ENCODE measurements at places on chromosomes 1 and 21.

DNA sequence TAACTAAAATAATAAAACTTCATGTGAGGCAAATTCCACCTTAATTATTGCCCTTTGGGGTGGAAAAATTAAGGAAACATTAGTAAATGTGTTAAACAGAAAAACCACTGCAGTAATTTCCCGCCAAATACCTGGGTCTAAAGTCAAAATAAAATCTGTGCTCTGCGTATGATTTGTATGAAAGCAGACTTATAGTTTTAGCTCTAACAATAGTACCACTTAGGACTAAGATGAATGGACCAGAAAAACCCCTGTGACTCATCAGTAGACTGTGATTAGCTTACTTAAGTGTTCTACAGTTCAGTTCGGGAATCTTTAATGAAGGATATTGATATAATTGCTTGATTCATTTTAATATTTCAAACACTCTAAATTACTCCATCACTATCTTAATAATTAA lies 23.3 kb upstream of the C1orf105 start:
- no peak for DNase-seq

- DNase-seq, result no peak
Measured at GRCh38 chr21:26842300-26842699, 2.9 kb downstream of the ADAMTS1 start.

DNA sequence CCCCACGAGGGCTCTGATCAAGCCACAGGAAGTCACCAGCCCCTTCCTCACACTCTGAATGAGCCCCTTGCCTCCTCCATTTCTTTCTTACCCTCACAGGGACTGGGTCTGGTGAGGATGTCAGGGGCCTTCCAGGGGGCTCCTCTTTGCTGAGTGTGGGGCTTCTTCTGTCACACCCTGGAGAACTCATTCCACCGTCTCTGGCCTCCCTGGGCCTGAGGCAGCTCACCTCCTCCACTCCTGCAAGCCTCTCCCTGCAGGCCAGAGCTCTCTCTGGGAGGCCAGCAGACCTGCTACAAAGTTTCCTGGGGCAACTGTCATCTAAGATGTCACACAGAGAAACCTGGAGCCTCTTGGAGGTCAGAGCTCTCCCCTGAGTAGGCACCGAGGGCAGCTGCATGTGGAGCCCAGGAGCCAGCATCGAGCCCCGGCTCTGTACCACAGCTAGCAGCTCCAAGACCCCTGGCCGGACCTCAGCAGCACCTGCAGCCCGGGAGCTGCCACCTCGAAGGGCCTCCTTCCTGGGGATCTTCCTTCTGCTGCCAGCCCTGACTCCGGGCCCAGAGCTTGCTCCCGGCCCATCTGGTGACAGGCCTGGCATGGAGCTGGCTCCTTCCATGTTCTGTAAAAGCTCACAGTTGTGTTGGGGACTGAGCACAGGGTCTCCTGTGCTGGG lies 1.1 kb downstream of the SPOCD1 start:
- DNase-seq, result no peak

- DNase-seq, result no peak
Measured at GRCh38 chr1:228216371-228217320, 8.8 kb downstream of the OBSCN start.
